ENCODE measurements at places on chromosomes 12 and 14.
A peak's percentile ranks its signal among the peaks of the same experiment; 100 is the strongest.

GRCh38 chr12:124569375-124570148 is 2.1 kb upstream of the NCOR2 start:
- DNase-seq, result no peak

GRCh38 chr12:6666211-6666610 is 3.3 kb upstream of the ING4 start:
- no peak for DNase-seq

GRCh38 chr14:105761842-105762241 is 235.5 kb downstream of the TMEM121 start:
- DNase-seq, result no peak

- no peak for DNase-seq
Observed at GRCh38 chr12:27861428-27862167, 81.6 kb upstream of the MANSC4 start.

- DNase-seq, result no peak
Observed at GRCh38 chr12:1619587-1619986, 9.4 kb upstream of the WNT5B start.

GRCh38 chr12:124006085-124006845 is 33.2 kb downstream of the ZNF664 start:
- DNase-seq, result no peak

DNA sequence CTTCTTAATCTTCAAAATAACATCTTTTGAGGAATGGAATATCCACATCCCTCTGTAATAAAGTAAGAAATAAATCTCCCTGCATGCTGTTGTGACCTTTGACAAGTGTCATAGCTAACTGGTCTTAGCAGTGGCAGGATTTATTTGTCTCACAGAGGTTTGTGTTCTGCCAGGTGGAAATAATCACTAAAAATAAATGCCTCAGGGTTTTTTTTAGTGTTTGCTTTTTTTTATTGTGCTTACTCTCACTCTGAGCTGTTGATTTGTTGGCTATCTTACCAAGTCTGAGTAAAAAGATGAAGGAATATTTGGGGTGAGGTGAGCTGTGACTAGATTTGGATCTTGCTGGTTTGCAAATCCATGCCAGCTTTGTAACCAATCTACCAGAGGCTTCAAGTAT is 285.4 kb downstream of the ALG10B start:
- DNase-seq, result no peak

- DNase-seq, result no peak
Observed at GRCh38 chr12:56994231-56994746, 12.1 kb downstream of the ZBTB39 start.

GRCh38 chr12:97167598-97167997 is 260.5 kb downstream of the NEDD1 start:
- no peak for DNase-seq

GRCh38 chr14:87081004-87081403 is 912.0 kb downstream of the GALC start:
- DNase-seq, result no peak

DNA sequence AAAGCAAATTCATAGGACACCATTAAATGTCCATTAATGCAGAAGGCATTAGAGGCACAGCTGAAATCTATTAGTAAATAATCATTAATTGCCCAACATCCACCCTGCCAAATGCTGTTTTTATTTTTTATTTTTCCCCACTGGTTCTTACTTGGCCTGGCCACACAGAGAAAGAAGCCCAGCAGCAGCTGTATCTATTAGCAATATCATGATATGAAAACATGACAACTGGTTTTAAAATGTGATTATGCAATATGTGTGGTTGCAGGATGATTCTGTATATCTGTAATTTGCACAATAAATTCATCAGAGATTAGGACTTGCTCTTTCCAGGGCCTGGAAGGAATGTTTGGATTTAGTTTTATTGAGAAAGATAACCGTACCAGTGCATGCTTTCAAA is 44.9 kb downstream of the SIX6 start:
- no peak for DNase-seq

GRCh38 chr14:100022772-100023451 is 42.3 kb upstream of the EVL start:
- no peak for DNase-seq

GRCh38 chr12:51017452-51017851 is 8.7 kb downstream of the SLC11A2 start:
- no peak for DNase-seq

- DNase-seq, result no peak
Observed at GRCh38 chr14:95485222-95485819, 31.1 kb downstream of the SYNE3 start.

DNA sequence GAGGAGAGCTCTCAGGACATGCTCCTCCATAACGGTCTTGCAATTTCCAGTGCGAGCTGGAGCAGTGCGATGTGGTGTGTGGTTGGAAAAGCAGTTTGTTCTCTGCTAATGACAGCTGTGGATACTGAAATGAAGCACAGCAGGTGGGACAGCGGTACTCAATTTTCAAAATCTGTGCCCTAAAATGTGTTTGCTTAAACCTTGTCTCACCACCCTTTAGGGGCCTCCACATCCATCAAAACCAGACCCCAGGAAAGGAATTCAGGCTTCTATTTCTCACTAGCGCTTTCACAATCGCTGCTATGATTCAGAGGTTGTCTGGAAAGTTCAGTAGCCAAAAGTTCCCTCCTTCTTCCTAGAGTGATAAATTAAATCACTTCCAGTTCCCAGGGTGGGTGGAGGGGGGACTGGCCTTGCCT is 440.8 kb downstream of the EGLN3 start:
- no peak for DNase-seq

- DNase-seq, result no peak
Observed at GRCh38 chr12:2796187-2796666, 1.5 kb downstream of the FKBP4 start.

- DNase-seq, result no peak
Observed at GRCh38 chr12:69991690-69992288, 166.8 kb downstream of the MYRFL start.

DNA sequence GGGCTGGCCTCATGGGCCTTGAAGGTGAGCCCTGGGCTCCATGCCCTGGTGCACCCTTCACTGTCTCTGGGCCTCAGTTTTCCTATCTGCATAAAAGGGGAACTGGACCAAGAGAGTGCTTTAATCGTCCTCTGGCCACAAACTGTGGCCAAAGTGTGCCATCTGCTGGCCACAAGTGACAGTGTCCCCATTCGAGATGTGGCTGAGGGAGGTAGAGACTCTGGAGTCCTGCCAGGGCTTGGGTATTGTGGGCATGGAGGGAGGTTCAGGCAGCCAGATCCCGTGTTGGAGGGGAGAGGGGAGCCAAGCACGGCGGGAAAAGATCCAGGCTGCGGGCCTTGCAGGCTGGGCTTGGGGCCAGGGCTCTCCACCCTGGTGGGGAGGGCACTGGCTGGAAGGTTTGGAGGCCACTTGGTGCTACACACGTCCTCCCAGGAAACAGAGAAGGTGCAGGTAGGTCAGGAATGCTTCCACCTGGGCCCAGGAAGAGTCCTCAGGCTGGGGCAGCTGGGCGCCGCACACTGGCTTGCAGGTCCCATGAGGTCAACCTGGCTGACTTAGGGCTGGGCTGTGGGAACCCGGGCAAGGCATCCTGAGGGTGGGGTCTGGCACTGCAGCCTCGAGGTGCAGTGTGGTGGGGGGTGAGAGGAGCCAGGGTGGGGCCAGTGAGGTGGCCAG is 7.3 kb upstream of the KIF26A start:
- DNase-seq, result no peak

DNA sequence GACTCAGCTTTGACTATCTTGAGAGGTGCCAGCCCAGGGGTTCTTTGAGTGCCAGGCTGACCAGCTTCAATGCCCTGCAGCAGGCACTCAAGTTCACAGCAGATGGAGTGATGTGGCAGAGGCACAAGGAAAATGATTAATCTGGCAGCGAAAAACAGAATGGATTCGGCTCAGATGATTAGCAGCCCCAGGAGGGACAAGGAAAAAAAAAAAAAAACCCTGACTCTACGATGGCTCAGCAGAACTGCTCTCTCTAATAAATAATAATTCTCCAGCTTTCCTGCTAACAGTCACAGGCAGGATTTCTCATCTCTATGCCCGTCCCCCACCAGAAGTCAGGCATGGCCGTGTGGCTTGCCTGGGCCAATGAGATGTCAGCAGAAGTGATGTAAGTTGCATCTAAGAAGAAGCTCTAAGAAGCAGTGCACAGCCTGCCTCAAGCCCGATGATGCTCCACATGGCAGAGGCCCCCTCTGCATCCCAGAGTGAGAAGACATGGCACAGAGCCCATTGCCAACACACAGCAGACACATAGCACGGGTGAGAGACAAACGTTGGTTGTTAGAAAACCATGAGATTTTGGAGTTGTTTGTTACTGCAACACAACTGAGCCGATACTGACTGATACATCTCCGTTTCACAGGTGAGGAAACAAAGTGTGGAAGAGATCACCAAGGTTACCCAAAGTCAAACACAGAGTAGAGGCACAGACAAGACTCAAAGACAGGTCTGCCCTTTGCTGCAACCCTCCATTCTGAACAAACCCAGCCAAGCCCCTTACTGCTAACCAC is 111.0 kb downstream of the SCARB1 start:
- no peak for DNase-seq

DNA sequence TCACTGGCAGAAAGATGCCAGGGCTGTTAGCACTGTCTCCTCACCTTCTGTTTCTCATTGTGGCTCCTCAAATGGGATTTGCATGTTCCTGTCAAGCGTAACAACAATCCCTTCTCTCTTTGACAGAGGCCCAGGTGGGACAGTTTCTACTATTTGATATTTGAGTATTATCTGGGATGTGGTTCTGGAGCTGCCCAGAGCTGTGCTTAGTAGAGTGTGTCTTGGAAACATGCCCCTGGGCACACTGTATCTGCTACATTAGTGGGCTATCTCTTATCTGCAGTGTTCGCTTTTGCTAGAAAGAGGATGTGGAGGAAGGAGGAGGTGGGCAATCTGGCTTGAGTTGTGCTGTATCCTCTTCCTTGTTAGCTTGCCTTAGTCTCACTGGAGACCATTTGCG is 3.8 kb upstream of the ACADS start:
- DNase-seq, result no peak

GRCh38 chr14:63573581-63573980 is 30.4 kb upstream of the PPP2R5E start:
- DNase-seq, result no peak

- DNase-seq, result no peak
Observed at GRCh38 chr14:61841145-61841544, 78.9 kb downstream of the SNAPC1 start.

DNA sequence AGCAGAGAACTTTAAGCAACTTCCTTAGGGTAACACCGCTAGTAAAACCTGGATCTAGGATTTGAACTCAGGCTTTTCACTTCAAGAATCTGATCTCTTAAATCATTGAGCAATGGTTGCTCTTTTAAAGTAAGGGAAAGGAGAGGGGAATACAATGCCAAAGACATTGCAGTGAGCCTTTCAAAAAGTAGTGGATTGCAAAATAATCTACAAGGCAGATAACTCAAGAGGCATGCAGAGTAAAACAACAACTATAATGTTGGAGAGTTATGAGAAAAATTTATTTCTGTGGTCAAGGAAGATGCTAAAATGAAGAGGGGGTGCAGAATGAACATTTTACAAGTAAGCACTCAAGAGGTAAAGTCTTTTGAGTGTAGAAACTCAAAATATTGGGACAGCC is 432.6 kb downstream of the C12orf50 start:
- DNase-seq, result no peak

DNA sequence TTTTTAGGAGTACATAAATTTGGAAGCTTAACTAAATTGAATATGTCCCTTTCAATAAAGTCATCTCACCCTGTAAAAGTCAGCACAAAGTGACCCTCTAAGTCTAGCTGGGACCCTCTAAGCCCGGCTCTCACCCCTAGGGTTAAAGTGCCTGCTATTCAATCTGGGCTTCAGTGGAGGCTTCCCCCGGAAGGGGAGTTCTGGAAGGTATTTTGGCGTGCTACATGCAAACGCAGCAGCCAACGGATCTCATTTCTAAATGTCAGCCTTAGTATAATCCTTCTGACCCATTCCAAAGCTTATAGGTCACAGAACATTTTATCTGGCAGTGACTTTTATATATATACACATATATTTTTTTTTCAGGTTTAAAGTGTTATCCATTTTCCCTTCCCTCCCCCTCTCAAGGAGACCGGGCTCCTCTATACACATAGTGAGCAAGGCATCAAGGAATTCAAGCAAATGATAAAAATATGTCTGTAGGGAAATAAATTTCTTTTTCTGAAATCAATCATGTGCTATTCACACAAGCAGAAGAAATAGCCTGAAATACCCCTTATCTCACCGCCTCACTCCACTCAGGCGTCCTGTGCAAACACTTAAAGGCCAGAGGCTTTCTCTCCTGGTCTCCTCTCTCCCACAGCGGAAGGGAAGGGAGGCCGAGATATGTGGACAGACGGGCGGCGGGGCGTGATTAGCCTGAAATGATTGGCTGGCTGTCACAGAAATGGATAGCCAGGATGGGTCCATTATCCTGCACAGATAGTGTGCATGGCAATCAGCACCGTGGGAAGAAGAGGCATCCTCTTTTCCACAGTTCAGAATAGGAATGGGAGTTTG is 301.7 kb downstream of the GALC start:
- no peak for DNase-seq

GRCh38 chr12:95554532-95555071 is 3.3 kb upstream of the USP44 start:
- DNase-seq, result no peak

DNA sequence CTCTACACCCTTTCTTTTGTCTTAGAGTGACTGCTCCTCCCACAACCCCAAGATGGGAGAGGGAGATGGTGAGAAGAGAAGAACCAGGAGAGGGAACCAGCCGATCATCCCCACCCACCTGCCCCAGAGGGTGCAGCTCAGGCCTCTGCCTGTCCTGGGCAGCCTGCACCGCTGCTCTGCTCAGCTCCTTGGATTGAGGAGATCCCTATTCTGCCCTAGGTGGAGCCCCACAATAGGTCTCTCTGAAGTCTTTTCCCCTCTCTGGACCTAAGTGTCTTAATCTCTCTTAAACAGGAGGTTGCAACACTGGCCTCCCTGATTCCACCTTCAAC is 2.2 kb downstream of the ANKRD33 start:
- DNase-seq, result no peak

GRCh38 chr12:104133866-104134265 is 4.1 kb downstream of the NFYB start:
- no peak for DNase-seq

GRCh38 chr12:60594035-60594711 is 998.3 kb downstream of the SLC16A7 start:
- no peak for DNase-seq

GRCh38 chr14:63938198-63939005 is 85.6 kb downstream of the SYNE2 start:
- peak; percentile 15 for DNase-seq

DNA sequence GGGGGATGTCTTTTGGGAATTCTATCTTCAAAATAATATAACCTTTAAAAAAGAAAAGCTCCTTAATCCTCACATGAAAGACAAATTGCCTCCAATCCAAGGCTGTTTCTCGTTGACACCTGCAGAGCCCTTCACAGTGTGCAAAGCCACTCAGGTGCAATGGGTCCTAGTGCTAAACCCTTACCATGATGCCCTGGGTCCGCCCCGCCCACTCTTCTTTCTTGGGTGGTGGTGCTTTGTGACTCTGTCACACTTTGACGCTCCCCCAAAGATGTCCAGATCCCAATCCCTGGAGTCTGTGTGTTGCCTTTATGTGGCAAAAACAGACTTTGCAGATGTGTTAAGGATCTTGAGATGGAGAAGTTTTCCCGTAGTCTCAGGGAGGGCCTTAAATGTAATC is 29.7 kb downstream of the CLMN start:
- no peak for DNase-seq

- DNase-seq, result no peak
Observed at GRCh38 chr12:37672655-37673260, 643.8 kb upstream of the ALG10B start.

Data from CD4-positive, alpha-beta T cell treated with Interleukin-6 at 100 ng/mL for 8 hours (primary cell).